GM13977 (cell line): ENCODE measurements at places on chromosomes 3 and 15.

GRCh38 chr15:40069178-40070165 is 30.5 kb upstream of the SRP14 start:
- DNase-seq, result peak; percentile 79

- no peak for DNase-seq
These were observed 167.7 kb downstream of the NEK10 start for GRCh38 chr3:27201492-27201891.

GRCh38 chr3:10547413-10547812 is 42.0 kb upstream of the ATP2B2 start:
- DNase-seq, result no peak

- DNase-seq, result no peak
These were observed 244.5 kb downstream of the ZIC4 start for GRCh38 chr3:147161833-147162232.

- DNase-seq, result no peak
These were observed 183.6 kb upstream of the ATP11B start for GRCh38 chr3:182609575-182610156.

GRCh38 chr15:81859737-81860516 is 185.9 kb downstream of the MEX3B start:
- DNase-seq, result no peak

DNA sequence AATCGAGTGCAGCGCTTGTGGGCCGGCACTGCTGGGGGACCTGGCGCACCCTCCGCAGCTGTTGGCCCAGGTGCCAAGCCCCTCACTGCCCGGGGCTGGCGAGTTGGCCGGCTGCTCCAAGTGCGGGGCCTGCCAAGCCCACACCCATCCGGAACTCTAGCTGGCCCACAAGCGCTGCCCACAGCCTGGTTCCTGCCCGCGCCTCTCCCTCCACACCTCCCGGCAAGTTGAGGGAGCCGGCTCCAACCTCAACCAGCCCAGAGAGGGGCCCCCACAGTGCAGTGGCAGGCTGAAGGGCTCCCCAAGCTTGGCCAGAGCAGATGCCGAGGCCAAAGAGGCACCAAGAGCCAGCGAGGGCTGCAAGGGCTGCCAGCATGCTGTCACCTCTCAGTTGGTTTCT is 73.4 kb downstream of the PLXNA1 start:
- DNase-seq, result no peak

- DNase-seq, result no peak
These were observed 719.4 kb upstream of the CFAP20DC start for GRCh38 chr3:59769127-59769750.

DNA sequence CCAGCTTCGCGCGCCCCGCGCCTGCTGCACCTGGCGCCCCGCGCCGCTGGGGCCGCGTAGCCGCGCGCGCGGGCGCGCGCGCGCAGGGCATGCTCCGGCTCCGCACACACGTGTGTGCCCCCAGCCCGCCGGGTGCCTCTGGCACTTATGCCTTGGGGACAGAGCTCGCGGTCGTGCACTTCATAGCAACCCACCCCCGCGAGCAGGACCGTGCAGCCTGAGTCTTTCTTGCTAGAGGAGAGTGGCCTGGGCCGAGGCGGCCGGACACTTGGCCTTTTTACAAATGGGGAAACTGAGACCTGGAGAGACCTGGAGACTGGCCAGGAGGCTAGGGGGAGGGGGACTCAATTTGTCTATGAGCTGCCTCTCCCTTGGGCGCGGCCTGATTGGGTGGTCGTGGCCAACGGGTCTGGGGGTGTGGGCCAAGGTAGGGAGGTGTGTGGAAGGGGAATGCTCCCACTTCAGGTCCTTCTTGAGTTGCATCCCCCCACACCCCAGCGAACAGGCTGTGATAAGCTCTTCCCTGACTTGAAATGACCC is 562 bp downstream of the NBEAL2 start:
- DNase-seq, result no peak

- no peak for DNase-seq
These were observed 27.3 kb downstream of the CD276 start for GRCh38 chr15:73711526-73711925.

DNA sequence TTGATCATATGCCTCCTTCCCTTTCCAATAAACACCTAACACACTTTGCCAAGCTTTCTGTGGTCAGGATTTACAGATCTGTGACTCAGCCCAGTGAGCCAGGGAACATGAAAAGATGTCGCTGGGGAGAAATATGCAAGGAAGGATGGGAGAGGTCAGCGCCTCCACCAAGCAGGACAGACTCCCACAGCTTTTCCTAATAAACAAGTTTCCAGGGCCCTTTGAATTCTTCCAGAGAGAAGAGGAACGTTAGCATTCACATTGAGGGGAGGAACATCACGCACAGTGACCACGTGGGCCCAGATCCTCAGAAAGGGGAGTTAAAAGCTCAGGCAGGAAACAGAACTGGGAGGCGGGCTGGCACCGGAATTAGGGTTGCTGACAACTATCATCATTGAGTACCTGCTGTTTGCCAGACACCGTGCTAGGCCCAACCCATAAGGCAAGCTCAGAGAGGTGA is 33.3 kb upstream of the MRPS22 start:
- no peak for DNase-seq

GRCh38 chr3:144010371-144010770 is 38.7 kb downstream of the DIPK2A start:
- no peak for DNase-seq

GRCh38 chr3:104873331-104873730 is 493.4 kb upstream of the ALCAM start:
- DNase-seq, result no peak

GRCh38 chr3:56894881-56895431 is 93.2 kb upstream of the ARHGEF3 start:
- DNase-seq, result peak; percentile 54

DNA sequence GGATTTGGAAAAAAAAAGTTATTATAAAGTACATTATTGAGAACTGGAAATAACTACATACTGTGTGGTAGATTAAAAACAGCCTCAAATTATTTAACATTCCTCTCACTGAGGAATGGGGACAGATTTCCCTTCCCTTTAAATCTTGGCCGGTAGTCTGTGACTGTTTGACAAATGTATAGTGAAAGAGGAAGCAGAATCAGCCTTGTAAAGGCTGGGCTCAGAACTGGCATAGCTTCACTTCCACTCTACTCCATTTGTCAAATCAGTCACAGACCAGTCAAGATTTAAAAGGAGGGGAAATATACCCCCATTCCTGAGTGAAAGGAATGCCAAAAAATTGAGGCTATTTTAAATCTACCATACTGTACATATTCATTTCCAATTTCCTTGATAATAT is 18.2 kb upstream of the B4GALT4 start:
- DNase-seq, result peak; percentile 35

DNA sequence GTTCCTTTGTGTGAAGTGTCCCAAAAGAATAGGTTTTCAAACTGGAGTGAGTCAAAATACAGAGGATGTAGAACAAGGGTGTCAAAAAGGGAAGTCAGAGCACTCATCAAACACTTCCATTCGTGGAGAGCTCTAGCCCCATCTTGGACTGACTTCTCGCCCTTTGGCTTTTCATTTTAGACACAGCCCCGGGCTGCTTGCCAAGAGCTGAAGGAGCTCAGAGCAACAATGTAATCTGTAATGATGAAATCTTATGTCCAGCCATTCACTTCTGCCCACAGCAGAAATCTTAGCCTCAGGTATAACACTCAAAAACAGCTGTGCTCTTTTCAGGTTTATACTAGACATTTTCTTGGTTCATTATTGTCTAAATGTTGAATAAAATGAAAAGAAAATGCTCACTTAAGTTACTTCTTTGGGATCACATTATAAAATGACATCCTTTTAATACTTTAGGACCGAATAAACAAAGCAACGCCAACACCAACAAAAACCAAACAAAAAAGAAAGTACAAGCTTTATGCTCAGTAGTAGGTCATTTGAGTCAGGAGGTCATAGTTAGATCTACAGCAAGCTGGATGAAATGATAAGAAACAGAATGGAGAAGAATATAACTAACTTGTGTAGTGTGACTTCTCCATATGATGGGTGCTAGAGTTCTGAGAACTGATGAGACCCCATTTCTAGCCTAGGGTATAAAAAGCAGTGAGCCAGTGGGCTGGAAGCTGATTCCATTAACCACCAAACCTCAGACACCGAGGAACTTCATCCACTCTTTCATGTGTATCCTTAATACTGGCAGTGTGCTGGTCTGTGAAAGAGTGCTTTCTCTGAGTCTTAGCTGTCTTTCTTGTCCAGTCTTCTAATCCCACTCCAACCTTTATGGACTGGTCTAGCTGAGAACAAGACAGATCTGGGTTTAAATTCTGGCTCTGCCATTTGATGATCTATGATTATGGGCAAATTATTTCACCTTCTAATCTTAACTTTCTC is 131.8 kb upstream of the SLC7A14 start:
- DNase-seq, result no peak

- DNase-seq, result no peak
These were observed 37.1 kb downstream of the ADAMTS9 start for GRCh38 chr3:64650715-64651114.

- no peak for DNase-seq
These were observed 440.7 kb downstream of the MAGI1 start for GRCh38 chr3:65597952-65598413.

GRCh38 chr3:53949541-53949940 is 57.9 kb upstream of the SELENOK start:
- DNase-seq, result no peak

GRCh38 chr3:156664011-156664830 is 10.2 kb upstream of the TIPARP start:
- no peak for DNase-seq
